ENCODE measurements at places on chromosomes 6 and 20. TPM values are rescaled to one million over a fixed set of nuclear protein-coding genes. Genes with fewer than 3 reads are reported as not detected.

DNA sequence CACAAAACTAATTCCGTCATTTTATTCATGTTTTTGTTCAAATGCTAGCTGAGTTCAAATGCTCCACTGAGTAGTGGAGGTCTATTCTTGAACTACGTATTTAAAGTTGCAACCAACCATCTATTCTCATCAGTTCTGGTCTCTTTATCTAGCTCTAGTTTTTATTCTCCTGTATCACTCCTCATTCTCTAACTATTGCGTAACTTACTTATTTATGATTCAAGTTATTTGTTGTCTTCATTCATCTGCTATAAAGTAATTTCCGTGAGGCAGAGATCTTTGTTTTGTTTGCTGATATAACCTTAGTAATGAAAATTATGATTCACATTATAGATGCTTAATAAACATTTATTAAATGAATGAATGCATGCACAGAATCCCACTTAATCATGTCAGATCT lies 221.6 kb upstream of the ASCC3 start:
- H3K36me3 ChIP-seq, result no peaks in the 10 kb centered on the region
- H3K4me1 ChIP-seq, result no peaks in the 10 kb centered on the region
- H3K27me3 ChIP-seq, result no peaks in the 10 kb centered on the region
- no peak overlapping the region for H3K4me3 ChIP-seq
- no peak for DNase-seq

- no peak overlapping the region for H3K4me3 ChIP-seq
- no peak overlapping the region for H3K27ac ChIP-seq
- H3K4me1 ChIP-seq, result no peaks in the 10 kb centered on the region
- no peak for DNase-seq
- H3K27me3 ChIP-seq, result peaks cover 53% of the 10 kb centered on the region
These were observed 716 bp upstream of the HLA-DQB2 start for GRCh38 chr6:32764048-32764447.

DNA sequence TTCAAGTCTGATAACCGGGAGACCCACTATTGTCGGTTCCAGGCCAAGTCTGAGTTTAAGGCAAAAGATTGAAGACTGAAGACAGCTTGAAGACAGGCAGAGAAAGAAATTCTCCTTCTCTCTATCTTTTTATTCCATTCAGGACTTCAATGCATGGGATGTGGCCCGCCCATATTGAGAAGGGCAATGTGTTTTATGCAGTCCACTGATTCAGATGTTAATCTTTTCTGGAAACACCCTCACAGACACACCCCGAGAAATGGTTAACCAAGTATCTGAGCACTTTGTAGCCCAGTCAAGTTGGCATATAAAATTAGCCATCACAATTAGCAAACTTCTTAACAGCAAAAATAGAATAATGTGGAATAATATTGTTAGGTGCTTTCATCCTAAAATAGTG lies 75.5 kb upstream of the FABP7 start:
- DNase-seq, result no peak
- no peak overlapping the region for H3K27ac ChIP-seq
- H3K27me3 ChIP-seq, result no peaks in the 10 kb centered on the region
- H3K4me3 ChIP-seq, result no peak overlapping the region

- H3K27ac ChIP-seq, result peak overlapping the region; percentile 88
- H3K4me3 ChIP-seq, result peak overlapping the region; percentile 99
- H3K36me3 ChIP-seq, result peaks cover 3% of the 10 kb centered on the region
These were observed 1.4 kb downstream of the PAQR8 start for GRCh38 chr6:52363228-52363867.

- no peak for DNase-seq
- no peak overlapping the region for H3K4me3 ChIP-seq
- no peak overlapping the region for H3K27ac ChIP-seq
- H3K4me1 ChIP-seq, result peaks cover 16% of the 10 kb centered on the region
- peaks cover 35% of the 10 kb centered on the region for H3K27me3 ChIP-seq
These were observed 7.3 kb upstream of the KCNG1 start for GRCh38 chr20:51029963-51030920.

GRCh38 chr6:43524483-43524961 lies 7.6 kb downstream of the POLR1C start:
- DNase-seq, result no peak
- H3K4me3 ChIP-seq, result no peak overlapping the region
- H3K4me1 ChIP-seq, result no peaks in the 10 kb centered on the region
- H3K27me3 ChIP-seq, result no peaks in the 10 kb centered on the region
- H3K27ac ChIP-seq, result peak overlapping the region; percentile 72

DNA sequence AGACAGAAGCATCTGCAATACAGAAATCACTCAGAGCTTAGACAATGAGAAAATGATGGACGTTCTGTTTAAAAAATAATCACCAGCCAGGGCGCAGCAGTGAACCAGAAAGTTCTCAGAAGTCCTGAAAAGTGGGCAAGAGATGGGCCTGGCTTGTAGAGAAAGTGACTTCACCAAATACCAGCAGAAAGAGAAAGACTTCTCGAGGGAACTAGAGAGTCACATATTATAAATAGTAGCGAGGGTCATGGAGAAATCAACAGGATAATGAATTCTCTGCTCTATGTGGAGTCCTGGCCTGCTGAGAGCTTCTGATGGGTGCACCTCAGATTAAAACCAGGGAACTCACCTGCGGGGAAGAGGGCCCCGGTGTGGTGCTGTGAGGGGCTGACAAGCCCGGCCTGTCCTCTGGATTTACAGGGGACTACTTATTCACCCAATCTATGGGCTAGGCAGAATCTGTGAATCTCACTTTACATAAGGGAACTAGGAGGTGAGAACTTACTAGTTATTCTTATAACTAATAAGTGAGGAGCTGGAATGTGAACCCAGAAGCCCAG lies 5.6 kb upstream of the RAMACL start:
- H3K27me3 ChIP-seq, result no peaks in the 10 kb centered on the region
- no peak overlapping the region for H3K27ac ChIP-seq
- H3K4me3 ChIP-seq, result no peak overlapping the region

DNA sequence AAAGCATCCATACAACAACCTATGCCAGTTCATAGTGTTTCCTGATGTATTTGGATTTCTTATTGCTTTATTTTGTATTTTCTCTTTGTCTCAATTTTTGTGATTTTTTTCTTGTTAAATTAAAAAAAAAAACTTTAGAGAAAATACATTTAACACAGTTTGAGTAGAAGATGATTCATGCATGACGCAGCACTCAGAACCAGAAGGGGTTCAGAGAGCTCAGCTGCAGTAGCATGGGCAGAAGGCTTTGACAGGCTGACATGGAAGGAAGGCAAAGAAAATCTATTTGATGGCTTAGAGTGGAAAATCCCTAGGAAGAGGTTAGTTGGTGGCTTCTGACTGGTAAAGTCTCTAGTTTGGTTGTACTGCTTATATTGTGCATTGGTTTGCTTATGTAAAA lies 207.2 kb upstream of the STXBP5 start:
- no peaks in the 10 kb centered on the region for H3K27me3 ChIP-seq
- H3K36me3 ChIP-seq, result no peaks in the 10 kb centered on the region
- DNase-seq, result no peak
- H3K4me1 ChIP-seq, result peaks cover 7% of the 10 kb centered on the region
- H3K4me3 ChIP-seq, result no peak overlapping the region

The GNAS-AS1 gene
- 6.1 TPM for total RNA-seq

The JARID2 gene
- total RNA-seq, result 35.9 TPM

The SLC17A3 gene
- not detected for total RNA-seq

The FAM83B gene
- total RNA-seq, result 11.3 TPM

The ZNF512B gene
- total RNA-seq, result 40.8 TPM

The NKAIN4 gene
- total RNA-seq, result 10.2 TPM

The TINAG gene
- total RNA-seq, result not detected
